ENCODE measurements at places on chromosomes 2 and 18. TPM values are rescaled to one million over a fixed set of nuclear protein-coding genes. Genes with fewer than 3 reads are reported as not detected.

DNA sequence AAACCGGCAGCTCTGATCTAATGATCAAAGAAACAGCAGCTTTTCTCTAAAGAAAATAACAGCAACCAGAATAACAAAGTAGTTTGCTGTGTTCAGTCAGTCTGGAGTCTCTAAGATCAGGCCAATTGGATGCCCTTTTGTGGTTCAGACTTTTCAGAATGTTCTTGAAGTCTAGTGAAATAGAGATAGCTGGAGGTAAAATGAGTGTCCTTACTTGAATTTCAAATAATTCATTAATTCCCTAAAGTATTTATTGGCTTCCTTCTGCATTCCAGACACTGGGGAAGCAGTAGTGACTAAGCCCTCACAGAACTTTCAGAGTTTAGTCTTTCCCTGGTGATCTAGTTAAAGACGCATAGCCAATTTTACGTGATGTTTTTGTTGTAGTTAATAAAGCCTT is 58.7 kb downstream of the C18orf54 start:
- no peak overlapping the region for H3K27ac ChIP-seq
- H3K27me3 ChIP-seq = no peaks in the 10 kb centered on the region
- peak; percentile 55 for DNase-seq
- H3K4me1 ChIP-seq = peaks cover 10% of the 10 kb centered on the region
- H3K36me3 ChIP-seq = no peaks in the 10 kb centered on the region

LYG1 gene
- total RNA-seq = 0.58 TPM

DNA sequence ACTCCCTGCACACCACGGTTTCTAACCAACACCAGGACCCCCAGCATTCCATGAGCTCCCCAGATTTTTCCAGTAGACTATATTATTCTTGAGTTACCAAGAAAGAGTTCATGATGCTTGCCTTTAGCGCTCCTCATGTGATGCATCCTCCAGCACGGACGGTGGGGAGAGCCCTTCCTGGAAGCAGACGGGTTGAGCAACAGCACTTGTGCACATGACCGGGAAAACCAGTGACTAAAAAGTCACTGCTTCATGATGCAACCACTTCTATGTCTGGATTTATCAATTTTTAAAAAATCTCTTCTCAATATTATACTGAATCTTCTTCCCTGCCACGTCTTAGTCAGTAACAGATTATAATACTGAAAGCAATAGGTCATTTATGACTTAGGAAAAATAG is 20.4 kb upstream of the DOK6 start:
- no peaks in the 10 kb centered on the region for H3K4me1 ChIP-seq
- no peaks in the 10 kb centered on the region for H3K27me3 ChIP-seq
- no peak for DNase-seq
- no peak overlapping the region for H3K27ac ChIP-seq
- no peak overlapping the region for H3K4me3 ChIP-seq

RAPH1 gene
- 40.3 TPM for total RNA-seq

GRCh38 chr2:204274429-204274828 is 270.8 kb upstream of the PARD3B start:
- H3K4me3 ChIP-seq = no peak overlapping the region

- H3K36me3 ChIP-seq = no peaks in the 10 kb centered on the region
- H3K27me3 ChIP-seq = no peaks in the 10 kb centered on the region
- peaks cover 6% of the 10 kb centered on the region for H3K4me1 ChIP-seq
- H3K4me3 ChIP-seq = no peak overlapping the region
- H3K27ac ChIP-seq = no peak overlapping the region
Measured at GRCh38 chr2:24231461-24231881, 56.6 kb downstream of the FAM228A start.

GRCh38 chr2:189610700-189611099 is 30.1 kb upstream of the SLC40A1 start:
- peak; percentile 10 for DNase-seq
- H3K4me3 ChIP-seq = no peak overlapping the region
- H3K4me1 ChIP-seq = peaks cover 25% of the 10 kb centered on the region
- no peaks in the 10 kb centered on the region for H3K27me3 ChIP-seq

GRCh38 chr2:49002750-49003149 is 151.6 kb downstream of the FSHR start:
- no peaks in the 10 kb centered on the region for H3K36me3 ChIP-seq
- no peaks in the 10 kb centered on the region for H3K27me3 ChIP-seq
- H3K27ac ChIP-seq = no peak overlapping the region
- no peak overlapping the region for H3K4me3 ChIP-seq
- no peak for DNase-seq

DNA sequence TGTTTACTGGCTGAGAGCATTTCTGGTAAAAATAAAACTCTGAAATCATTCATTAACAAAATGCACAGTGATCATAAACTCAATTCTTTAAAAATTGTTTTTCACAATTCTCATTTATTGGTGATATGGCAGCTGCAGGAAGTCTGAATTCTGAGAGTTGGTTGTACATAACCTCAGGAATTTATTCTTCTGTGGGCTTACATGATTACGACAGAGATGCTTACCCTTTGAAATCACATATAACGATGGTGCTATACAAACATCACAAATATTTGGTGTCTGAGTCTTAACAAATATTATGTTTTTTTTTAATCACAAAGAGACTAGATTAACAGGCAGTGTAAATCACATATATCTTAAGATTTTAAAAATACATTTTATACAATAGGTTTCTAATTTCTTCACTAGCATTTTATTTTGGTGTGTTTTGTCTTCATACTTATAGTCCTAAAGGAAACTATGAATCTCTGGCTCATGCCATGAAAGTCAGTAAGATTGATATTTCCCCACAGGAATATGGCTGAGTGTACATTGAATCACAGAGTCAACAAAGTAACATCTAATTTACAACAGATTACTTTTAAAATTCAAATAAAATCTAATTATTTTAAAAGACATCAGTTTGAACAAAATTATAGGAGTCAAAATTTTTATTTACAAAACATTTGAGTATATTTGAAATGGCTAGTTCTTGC is 318.8 kb upstream of the THUMPD2 start:
- peak overlapping the region; percentile 84 for H3K27ac ChIP-seq
- H3K4me1 ChIP-seq = peaks cover 56% of the 10 kb centered on the region
- peak; percentile 71 for DNase-seq

POLR1A gene
- 36.5 TPM for total RNA-seq

EMX1 gene
- not detected for total RNA-seq

ST8SIA5 gene
- 0.04 TPM for total RNA-seq

ARHGAP15 gene
- total RNA-seq = not detected

GRCh38 chr18:23336101-23336500 is 117.0 kb upstream of the RIOK3 start:
- no peaks in the 10 kb centered on the region for H3K27me3 ChIP-seq
- no peak for DNase-seq
- no peak overlapping the region for H3K4me3 ChIP-seq
- H3K27ac ChIP-seq = no peak overlapping the region

DNA sequence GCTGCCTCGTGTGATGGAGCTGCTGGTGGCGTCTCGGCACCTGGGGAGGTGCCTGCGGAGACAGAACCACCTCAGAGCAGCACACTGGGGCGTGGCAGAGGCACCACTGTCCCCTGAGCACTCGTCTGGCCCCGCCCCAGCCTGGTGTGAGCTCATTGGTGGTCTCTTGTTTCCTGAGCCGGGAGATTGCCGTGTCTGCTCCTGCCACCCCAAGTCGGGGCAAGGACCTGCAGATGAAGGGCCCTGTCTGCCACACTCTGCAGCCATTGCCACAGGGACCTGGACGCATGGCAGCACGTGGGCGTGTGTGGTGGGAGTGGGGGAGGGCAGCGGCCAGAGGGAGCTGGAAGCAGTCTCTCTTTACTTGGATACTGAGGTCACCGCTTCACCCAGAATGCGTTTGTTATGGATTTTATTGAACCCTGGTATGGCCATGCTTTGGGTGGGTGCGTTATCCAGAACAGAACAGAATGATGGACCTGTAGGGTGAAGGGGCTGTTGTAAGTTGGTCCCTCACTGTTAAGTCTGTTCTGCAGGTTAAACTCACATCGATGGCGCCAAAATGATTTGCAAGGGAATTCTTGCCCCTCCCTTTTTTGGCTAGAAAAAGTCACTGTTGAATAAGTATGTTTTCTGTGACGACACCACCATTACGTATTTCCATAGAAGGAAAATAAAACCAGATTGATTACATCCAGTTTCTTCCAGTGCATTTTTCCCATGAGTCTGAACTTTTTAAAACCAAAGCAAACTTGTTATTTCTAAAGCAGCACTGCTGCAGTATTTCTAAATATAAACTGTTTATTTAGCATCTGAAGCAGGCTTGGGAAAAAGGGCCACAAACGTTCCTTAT is 92.0 kb downstream of the USP40 start:
- H3K36me3 ChIP-seq = peaks cover 4% of the 10 kb centered on the region
- no peak overlapping the region for H3K4me3 ChIP-seq
- DNase-seq = no peak
- peaks cover 14% of the 10 kb centered on the region for H3K4me1 ChIP-seq
- no peaks in the 10 kb centered on the region for H3K27me3 ChIP-seq

DNA sequence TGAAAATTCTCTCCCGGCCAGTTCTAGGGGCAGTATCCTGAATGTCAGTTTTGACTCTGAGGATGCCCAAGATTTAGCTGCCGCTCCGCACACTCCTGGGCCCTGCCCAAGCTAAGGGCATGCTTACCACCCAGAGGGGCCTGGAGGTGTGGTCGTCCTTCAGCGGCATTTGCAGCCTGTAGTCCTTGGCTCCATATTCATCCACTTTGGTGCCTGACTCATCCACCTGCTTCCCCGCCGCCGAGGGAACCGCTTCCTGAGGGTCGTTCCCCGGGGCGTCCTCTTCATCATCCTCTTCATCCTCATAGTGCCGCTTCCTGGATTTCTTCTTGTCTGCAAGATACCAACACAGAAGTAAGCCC is 577 bp downstream of the ERCC3 start:
- no peaks in the 10 kb centered on the region for H3K27me3 ChIP-seq
- peaks cover 33% of the 10 kb centered on the region for H3K36me3 ChIP-seq

GRCh38 chr2:64036034-64036705 is 16.9 kb upstream of the VPS54 start:
- H3K4me1 ChIP-seq = peaks cover 9% of the 10 kb centered on the region
- H3K4me3 ChIP-seq = no peak overlapping the region
- peak; percentile 74 for DNase-seq
- H3K27me3 ChIP-seq = no peaks in the 10 kb centered on the region
- 0 out of 2 replicates have a peak overlapping the region, but pooled peaks have one; percentile 2 for H3K27ac ChIP-seq

DNA sequence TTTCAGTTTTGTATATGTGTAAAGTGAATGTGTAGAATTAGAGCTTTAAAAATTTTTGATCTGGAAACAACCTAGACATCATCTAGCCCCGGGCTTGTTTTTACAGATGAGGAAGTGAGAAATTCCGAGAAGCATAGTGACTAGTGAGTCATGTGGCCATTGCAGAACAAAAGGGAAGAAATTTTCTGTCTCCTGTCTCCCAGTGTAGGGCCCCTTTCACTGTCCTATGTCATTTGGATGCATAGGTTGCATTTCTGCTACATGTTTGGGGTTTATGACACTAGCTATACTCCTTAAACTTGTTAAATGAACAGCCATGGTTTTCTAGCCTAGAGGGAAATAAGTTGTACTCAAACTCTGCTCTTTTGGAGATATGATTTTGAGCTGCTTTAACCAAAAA is 84.6 kb downstream of the PLCL1 start:
- no peak overlapping the region for H3K27ac ChIP-seq
- no peaks in the 10 kb centered on the region for H3K36me3 ChIP-seq
- no peak overlapping the region for H3K4me3 ChIP-seq
- DNase-seq = no peak
- H3K4me1 ChIP-seq = no peaks in the 10 kb centered on the region

GRCh38 chr2:146984014-146984413 is 860.8 kb upstream of the ACVR2A start:
- H3K4me1 ChIP-seq = peaks cover 31% of the 10 kb centered on the region
- no peaks in the 10 kb centered on the region for H3K27me3 ChIP-seq
- H3K27ac ChIP-seq = no peak overlapping the region
- no peak overlapping the region for H3K4me3 ChIP-seq
- no peak for DNase-seq

- no peak for DNase-seq
- no peaks in the 10 kb centered on the region for H3K36me3 ChIP-seq
- H3K27me3 ChIP-seq = no peaks in the 10 kb centered on the region
- no peaks in the 10 kb centered on the region for H3K4me1 ChIP-seq
- H3K27ac ChIP-seq = no peak overlapping the region
- no peak overlapping the region for H3K4me3 ChIP-seq
Measured at GRCh38 chr2:238479847-238480246, 53.1 kb downstream of the ASB1 start.

GRCh38 chr18:3451183-3451988 is 1.4 kb downstream of the TGIF1 start:
- H3K27me3 ChIP-seq = no peaks in the 10 kb centered on the region
- DNase-seq = peak; percentile 88
- no peaks in the 10 kb centered on the region for H3K36me3 ChIP-seq
- H3K4me1 ChIP-seq = peaks cover 31% of the 10 kb centered on the region

- no peak overlapping the region for H3K27ac ChIP-seq
- H3K27me3 ChIP-seq = peaks cover 27% of the 10 kb centered on the region
- DNase-seq = no peak
- no peaks in the 10 kb centered on the region for H3K4me1 ChIP-seq
- no peaks in the 10 kb centered on the region for H3K36me3 ChIP-seq
Measured at GRCh38 chr2:205880048-205880447, 197.7 kb downstream of the NRP2 start.

DNA sequence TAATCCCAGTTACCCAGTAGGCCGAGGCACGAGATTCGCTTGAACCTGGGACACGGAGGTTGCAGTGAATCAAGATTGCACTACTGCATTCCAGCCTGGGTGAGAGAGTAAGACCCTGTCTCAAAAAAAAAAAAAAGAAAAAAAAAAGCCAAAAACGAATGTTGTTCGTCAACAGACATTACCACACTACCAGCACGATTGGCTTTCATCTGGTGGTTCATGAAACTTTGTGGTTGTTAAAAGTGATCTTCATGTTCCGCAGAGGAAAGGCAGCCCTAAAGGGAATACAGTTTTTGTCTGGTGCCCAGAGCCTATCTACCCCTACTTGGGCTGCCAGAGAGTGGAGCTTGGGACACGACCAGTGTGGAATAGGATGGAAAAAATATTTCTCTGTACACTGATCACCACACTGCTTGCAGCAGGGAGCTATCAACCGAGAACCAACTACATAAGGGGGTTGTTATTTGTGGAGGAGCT is 13.6 kb upstream of the CXCR4 start:
- H3K27me3 ChIP-seq = peaks cover 11% of the 10 kb centered on the region
- no peak overlapping the region for H3K27ac ChIP-seq
- H3K4me3 ChIP-seq = no peak overlapping the region
- no peaks in the 10 kb centered on the region for H3K36me3 ChIP-seq

GRCh38 chr2:220491670-220492069 is 864.2 kb downstream of the SLC4A3 start:
- H3K36me3 ChIP-seq = no peaks in the 10 kb centered on the region
- no peak overlapping the region for H3K27ac ChIP-seq
- H3K4me1 ChIP-seq = peaks cover 8% of the 10 kb centered on the region
- H3K4me3 ChIP-seq = no peak overlapping the region

- no peaks in the 10 kb centered on the region for H3K27me3 ChIP-seq
- peak overlapping the region; percentile 83 for H3K27ac ChIP-seq
- H3K4me1 ChIP-seq = peaks cover 44% of the 10 kb centered on the region
- DNase-seq = no peak
- H3K4me3 ChIP-seq = no peak overlapping the region
- H3K36me3 ChIP-seq = no peaks in the 10 kb centered on the region
Measured at GRCh38 chr2:127596311-127597045, 49.5 kb upstream of the GPR17 start.

- H3K27me3 ChIP-seq = no peaks in the 10 kb centered on the region
- H3K27ac ChIP-seq = no peak overlapping the region
- DNase-seq = no peak
- H3K4me1 ChIP-seq = no peaks in the 10 kb centered on the region
- no peak overlapping the region for H3K4me3 ChIP-seq
Measured at GRCh38 chr2:30948130-30948529, 140.9 kb upstream of the CAPN13 start.

IFIH1 gene
- total RNA-seq = 7.8 TPM

- no peaks in the 10 kb centered on the region for H3K36me3 ChIP-seq
- DNase-seq = no peak
- H3K4me3 ChIP-seq = no peak overlapping the region
- no peak overlapping the region for H3K27ac ChIP-seq
Measured at GRCh38 chr2:69560147-69560482, 83.4 kb downstream of the AAK1 start.

Measured in PC-3 (cell line).